Stimulated activated CD8-positive, alpha-beta memory T cell treated with anti-CD3 and anti-CD28 coated beads, Interleukin-2, amount 100 ng/mL, for 1 hour (primary cell): ENCODE measurements at places on chromosomes 4 and X.

DNA sequence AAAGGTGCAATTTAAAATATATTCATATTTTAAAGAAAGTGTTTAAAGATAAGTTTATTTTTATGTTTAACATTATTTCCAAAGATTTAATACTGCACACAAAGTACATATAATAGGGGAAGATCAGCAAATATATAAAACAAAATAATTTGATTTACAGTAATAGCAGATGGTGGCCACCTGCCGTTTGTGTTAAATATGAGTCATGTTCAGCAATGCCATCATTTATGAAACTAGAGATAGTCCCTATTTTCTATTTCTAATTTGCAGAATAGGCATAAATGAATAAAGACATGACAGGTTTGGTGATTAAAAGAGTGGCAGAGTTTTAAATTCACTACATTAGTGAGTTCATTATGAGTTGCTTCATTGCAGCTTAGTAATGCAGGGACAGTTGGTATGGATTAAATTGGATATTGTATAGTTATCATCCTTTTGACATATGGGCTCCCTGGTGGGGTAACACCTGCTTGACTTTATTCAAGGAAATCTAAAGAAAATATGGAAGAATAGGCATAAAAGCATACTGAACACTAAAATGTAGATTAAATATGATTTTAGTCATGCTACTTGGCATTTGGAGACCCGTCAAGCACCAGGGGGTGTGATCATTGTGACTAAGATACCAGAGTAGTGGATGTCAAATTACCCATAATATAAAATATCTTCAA is 78.8 kb upstream of the BANK1 start:
- DNase-seq = no peak

DNA sequence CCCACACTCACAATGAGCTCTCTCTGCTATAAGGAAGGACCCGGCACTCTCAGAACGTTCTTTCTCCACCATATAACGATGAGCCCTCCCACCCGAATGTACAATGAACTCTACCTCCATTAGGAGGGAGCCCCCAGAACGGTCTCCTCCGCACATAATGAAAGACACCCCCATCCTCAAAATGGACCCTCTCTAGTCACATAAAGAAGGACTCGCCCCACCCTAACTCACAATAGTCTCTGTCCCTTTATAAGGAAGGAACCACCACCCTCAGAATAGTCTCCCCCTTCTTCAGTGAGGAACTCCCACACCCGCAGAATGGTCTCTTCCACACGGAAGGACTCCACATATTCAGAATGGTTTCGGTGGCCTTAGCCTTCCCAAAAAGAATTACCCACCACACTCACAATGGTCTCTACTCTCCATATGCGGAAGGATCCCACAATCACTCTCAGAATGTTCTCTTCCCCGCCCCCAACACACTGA is 477 bp downstream of the SLC35A2 start:
- no peak for DNase-seq

DNA sequence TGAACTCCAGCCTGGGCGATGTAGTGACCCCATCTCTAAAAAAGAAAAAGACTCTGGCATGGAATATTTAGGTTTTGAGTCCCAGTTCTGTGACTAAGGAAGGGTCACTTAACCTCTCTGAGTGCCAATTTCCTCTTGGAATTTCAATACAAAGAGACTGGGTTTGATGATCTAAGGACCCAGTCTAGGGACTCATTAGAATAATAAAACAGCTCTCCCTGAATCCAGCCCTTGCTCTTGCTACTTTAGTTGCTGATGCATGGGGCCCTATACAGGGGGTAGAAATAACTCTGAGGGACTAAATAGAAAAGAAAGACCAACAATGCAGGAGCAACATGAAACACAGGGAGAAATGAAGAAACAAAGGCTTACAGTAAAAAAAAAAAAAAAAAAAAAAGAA is 12.6 kb downstream of the C4orf54 start:
- DNase-seq = no peak

DNA sequence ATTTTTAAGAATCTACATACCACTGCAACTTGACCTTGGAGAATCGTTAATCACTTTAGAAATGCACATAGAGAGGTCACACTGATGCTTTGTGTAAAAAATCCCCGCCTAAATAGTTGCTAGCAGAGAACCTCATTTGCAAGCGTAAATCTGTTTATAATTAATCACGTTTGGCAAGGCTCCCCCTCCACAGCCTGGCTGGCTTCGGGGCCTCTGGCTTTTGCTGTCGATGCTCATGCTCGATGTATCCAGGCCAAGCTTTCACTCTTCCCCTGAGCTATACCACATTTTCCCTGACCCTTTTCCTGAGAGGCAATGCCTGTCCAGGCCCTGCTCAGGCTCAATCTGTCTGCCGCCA is 23.4 kb downstream of the CYTL1 start:
- no peak for DNase-seq

DNA sequence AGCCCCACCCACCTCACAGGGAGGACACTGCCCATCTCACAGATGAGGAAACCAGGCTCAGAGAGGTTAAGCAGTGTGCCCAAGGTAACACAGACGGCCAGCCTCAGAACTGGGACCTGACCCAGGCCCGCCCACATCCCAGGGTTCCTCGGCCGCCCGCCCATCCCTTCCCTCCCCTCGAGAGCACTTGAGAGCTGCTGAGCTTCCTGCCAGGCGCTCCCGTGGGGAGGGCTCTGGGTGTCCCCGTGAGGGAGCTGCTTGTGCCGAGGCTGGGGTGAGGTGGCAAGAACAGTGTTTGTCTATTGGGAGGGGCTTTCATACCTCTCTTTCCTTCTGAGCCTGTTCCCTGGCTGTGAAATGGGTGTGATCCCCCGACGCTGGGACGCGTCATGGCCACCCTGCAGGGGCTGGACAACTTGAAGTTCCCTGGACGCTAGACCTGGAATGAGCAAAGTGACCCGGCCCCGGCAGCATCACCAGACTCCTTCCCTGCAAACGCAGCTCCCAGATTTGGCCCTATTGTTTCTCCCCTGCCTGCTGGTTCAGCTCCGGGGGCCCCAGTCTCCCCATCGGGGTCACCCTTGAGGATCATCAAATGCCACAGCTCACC is 204.9 kb downstream of the AFAP1 start:
- DNase-seq = no peak

DNA sequence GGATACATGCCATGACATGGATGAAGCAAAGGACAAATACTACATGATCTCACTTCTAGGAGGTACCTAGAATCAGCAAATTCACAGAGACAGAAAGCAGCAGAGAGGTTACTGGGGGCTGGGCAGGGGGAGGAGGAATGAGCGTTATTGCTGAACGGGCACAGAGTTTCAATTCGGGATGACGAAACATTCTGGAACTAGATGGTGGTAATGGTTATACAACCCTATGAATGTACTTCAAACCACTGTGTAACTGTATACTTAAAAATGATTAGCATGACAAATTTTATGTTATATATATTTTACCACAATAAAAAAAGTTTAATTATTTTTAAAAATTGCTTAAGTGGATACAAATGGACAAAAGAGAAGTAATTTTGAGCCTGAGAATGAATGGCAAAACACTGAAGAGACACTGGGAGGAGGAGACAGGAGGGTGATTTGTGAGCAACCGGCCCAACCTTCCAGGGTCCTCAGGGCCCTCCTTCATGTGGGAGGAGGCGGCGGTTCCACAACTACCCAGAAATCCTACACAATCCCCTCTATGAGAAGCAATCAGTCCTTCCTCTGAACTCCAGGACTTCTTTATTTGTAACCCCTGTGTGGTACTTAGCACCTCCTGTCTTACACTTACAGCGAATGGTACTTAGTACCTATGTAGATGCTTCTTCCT is 14.1 kb downstream of the ACSL1 start:
- no peak for DNase-seq

DNA sequence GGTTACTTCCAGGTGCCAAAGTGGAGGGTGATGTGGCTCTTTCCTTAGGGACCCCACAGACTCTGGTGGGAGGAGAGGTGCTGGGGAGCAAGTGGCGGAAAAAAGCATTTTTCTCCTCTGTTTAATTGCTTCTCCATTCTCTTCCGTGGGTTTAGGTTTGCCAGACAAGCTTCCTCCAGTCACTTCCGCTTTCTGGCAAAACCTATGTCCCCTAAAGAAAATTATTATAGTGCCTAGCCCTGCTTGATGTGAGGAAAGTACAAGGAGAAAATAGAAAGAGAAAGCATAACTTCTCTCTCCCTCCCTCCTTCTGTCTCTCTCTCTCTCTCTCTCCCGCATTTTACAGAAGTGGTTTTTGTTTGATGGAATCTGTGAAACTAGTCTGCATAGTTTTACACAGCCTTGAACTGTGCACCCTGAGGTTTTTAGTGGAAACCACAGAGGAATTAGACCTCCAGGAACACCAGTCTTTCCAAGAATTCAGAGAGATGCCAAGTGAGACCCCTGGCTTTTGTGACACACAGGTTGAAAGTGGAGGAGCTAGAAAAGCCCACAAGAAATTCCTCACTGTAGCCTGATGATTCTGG is 231.1 kb upstream of the ANXA3 start:
- DNase-seq = no peak

- DNase-seq = no peak
Observed at GRCh38 chr4:113445286-113445685, 316.3 kb downstream of the CAMK2D start.

- no peak for DNase-seq
Observed at GRCh38 chrX:19904778-19905367, 17.5 kb upstream of the SH3KBP1 start.

DNA sequence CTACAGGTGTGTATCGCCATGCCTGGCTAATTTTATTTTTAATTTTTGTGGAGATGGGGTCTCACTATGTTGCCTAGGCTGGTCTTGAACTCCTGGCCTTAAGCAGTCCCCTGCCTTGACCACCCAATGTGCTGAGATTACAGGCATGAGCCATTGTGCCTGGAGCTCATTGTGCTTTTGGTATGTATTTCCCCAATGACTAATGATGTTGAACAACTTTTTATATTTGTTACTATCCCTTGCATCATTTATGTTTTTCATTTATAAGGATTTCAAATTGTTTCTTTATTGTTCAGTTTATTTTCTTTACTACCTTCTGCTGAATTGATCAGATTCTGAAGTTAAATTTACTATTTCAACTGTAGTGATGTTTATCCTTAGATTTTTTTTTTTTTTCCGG is 199.7 kb downstream of the CEP135 start:
- DNase-seq = no peak

DNA sequence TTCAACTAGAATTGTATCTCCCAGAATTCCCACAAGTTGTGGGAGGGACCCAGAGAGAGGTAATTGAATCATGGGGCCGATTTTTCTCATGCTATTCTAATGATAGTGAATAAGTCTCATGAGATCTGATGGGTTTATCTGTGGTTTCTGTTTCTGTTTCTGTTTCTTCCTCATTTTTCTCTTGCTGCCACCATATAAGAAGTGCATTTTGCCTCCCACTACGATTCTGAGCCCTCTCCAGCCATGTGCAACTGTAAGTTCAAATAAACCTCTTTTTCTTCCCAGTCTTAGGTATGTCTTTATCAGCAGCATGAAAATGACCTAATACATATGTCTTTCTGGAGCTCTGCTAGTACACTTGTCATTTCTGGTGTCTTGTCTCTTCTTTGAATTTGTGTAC is 22.1 kb upstream of the OR13H1 start:
- no peak for DNase-seq

GRCh38 chrX:106177106-106177981 is 9.2 kb downstream of the PWWP3B start:
- no peak for DNase-seq

- DNase-seq = no peak
Observed at GRCh38 chr4:25882226-25882625, 19.4 kb upstream of the SEL1L3 start.

GRCh38 chr4:135775909-135776308 is 1574.3 kb upstream of the PABPC4L start:
- no peak for DNase-seq

GRCh38 chr4:106318511-106318910 is 2.2 kb downstream of the AIMP1 start:
- DNase-seq = no peak

DNA sequence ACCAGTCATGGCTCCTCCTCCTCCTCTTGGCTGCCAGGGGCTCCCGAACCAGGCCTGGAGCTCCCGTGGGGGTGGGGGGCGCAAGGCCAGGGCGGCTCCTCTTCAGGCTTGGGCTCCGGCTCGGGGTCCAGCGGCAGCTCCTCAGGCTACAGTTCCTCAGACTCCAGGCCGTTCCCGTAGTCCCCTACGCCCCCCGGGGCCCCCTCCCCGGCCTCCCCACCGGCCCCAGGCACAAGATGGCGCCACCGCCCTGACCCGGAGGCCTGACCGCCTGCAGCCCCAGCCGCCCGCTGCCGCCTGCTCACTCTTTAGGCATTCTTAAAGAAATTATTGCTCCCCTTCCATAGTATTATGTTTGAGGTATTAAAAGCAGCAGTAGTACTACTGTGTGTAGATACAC is 54.5 kb downstream of the TAF1 start:
- no peak for DNase-seq

DNA sequence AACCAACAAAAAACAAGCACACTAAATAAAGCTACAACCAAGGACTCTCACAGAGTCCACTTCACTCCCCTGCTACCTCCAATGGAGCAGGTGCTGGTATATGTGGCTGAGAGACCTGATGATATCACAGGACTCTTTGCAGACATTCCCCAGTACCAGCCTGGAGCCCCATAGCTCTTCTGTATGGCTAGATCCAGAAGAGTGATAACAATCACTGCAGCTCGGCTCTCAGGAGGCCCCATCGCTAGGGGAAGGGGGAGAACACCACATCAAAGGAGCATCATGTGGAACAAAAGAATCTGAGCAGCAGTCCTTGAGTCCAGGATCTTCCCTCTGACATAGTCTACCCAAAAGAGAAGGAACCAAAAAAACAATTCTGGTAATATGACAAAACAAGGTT is 237.1 kb upstream of the TLL1 start:
- DNase-seq = no peak

- no peak for DNase-seq
Observed at GRCh38 chr4:109562457-109563239, 2.6 kb downstream of the MCUB start.

- no peak for DNase-seq
Observed at GRCh38 chrX:20354505-20354904, 87.8 kb upstream of the RPS6KA3 start.

- DNase-seq = no peak
Observed at GRCh38 chr4:125004676-125005075, 292.1 kb upstream of the ANKRD50 start.

- DNase-seq = no peak
Observed at GRCh38 chr4:144179152-144179739, 38.7 kb upstream of the GYPA start.
